ENCODE measurements at places on chromosomes 5 and 9. TPM values are rescaled to one million over a fixed set of nuclear protein-coding genes. Genes with fewer than 3 reads are reported as not detected.

- no peak for DNase-seq
Measured at GRCh38 chr9:124256517-124257069, 1.2 kb upstream of the NEK6 start.

Gene DAB2IP
- 12.8 TPM for total RNA-seq

Gene AHRR
- 11.9 TPM for total RNA-seq

Gene MYOT
- total RNA-seq: 26.8 TPM

Gene NUTM2F
- not detected for total RNA-seq

Gene ZFP2
- 1.9 TPM for total RNA-seq

Data from skin of body (tissue), 3 donors.